ENCODE measurements at places on chromosomes 11 and 22.

GRCh38 chr11:114479331-114479730 is 40.1 kb downstream of the REXO2 start:
- no peak for DNase-seq

DNA sequence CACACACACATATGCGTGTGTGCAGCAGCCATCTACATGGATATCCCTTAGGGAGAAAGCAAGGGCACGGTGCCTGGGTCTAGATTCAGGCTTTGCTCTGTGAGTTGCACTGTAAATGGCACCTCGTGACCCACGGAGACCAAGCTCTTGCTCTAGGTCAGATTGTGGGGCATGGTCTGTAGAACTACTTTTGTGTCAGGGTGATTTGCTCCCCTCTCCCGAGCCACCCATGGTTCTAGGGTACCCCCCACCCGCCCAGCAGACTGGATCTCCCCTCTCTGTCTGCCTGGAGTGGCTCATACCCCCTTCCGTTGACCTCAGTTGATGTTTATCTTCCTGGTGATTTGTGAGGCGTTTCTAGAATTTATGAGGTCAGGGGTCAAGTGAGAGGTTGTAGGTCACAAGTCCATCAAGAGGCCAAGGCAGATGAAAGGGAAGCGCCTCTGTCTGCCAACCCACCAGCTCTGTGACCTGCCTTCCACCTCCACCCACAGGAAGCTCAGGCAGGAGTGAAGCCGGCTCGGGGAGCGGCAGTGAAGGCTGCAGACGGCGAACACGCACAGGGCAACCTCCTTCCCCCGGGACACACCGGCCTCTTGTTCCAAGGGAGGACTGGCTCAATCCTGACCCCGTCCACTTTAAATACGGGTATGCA is 76.2 kb upstream of the TTLL12 start:
- peak; percentile 22 for DNase-seq

GRCh38 chr11:19968860-19969259 is 191.4 kb downstream of the DBX1 start:
- no peak for DNase-seq

GRCh38 chr11:2844996-2845395 is 40.6 kb downstream of the CDKN1C start:
- no peak for DNase-seq

- DNase-seq: no peak
Measured at GRCh38 chr22:41445129-41446056, 1.2 kb downstream of the TOB2 start.

DNA sequence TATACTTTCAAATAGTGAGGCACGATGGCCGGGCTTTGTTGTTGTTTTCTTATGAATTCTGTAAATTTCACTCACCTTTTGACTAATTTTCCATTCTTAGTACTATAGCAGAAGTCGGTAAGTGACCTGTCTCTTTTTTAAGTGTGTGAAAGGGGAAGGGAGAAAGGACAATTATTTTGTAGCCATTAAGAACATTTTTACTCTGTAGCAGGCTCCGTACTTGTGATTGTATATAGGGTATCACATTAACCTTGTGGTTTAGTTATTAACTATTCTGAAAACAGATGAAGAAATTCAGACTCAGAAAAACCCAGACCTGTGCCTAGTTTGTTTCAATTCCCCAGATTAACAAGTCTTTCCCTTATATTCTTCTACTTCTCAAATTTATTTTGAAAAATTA is 78.7 kb downstream of the CASP12 start:
- no peak for DNase-seq

- DNase-seq: no peak
Measured at GRCh38 chr22:38549101-38549894, 20.7 kb downstream of the DMC1 start.

- no peak for DNase-seq
Measured at GRCh38 chr11:36218283-36218921, 70.8 kb downstream of the COMMD9 start.

DNA sequence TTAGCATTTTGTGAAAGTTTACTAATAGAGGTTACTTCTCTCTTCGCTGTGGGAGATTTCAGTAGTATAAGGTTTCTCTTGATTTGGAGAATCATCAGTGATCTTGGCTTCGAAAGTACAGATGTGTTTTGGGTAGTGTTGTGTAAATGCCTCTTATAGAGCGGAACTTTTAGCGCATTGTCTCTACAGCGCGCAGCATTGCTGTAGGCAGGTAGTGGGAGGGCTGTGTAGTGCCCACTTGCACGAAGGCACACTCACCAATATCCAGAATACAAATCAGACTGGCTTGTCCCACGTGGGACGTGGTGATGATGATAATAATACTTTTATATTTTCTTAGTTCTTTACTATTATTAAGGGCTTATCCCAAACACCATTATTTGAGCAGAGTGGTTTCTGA is 51.4 kb downstream of the FAM83F start:
- DNase-seq: no peak

DNA sequence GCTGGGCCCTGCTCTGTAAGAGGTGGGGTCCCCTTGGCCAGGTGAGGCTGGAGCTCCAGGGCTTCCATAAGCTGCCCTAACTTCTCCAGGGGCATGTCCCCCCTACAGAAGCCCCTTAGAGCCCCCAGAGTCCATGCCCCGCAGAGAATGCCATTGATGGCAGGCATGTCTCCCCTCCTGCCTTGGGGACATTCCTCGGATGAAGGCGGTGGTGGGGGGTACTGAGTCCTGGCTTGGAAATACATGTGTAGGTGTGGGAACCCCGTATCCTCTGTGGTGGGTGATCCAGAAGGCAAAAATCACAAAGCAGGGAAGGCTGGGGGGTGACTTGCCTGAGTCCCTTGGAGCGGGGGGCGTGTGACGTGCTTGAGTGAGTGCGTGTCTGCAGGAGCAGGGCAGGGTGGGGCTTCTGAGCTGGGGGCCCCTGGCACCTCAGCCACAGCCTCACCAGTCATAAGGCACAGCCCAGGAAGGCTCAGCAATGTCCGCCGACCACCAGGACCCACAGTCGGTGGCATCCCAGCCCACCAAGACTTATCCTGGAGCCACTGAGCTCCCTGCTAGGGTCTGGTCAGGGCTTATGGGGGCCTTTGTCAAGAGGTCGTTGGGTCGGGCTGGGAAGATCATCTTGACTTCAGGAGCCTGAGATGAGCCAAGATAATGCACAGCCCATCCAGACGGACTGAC is 69.8 kb upstream of the KCNQ1OT1 start:
- no peak for DNase-seq

DNA sequence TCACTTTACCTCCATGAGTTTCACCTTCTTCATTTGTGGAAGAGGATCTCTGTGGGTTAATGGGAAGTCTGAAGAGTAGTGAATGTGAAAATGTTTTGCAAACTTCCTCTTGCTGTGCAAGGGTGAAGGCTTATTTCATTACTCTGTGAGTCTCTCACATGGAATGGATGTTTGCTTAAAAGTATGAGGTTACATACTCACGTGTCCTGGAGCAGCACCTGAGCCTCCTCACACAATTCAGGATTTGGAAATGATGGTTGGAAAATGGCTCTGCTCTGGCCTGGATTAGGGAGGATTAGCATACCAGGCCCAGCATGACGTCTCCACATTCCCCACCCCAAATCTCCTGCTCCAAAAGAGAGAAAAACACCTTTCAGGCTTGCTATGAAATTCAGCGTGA is 4.8 kb downstream of the GRAMD1B start:
- DNase-seq: no peak

GRCh38 chr22:49995361-49996118 is 17.0 kb downstream of the IL17REL start:
- DNase-seq: no peak

GRCh38 chr22:20584029-20584871 is 76.8 kb downstream of the MED15 start:
- DNase-seq: no peak

DNA sequence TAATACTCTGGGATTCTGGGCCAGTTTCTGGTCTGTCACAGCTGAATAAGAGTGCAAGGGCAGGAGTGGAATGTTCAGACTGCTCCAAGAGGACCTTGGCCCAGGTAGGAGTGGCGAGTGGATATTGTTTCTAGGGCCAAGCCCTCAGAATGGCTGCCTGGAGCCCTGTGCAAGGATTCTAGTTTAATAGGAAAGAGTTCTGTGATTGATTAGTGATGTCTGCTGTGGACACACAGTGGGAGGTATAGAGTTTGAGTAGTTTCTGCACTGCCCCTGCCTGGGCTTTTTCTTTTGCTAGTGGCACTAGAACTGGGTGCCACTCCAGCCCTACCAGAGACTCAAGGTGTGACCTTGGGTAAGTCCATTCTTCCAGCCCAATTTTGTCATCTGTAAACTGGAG is 9.7 kb upstream of the MPPED1 start:
- no peak for DNase-seq

- DNase-seq: no peak
Measured at GRCh38 chr11:93514712-93515111, 28.5 kb downstream of the SMCO4 start.

DNA sequence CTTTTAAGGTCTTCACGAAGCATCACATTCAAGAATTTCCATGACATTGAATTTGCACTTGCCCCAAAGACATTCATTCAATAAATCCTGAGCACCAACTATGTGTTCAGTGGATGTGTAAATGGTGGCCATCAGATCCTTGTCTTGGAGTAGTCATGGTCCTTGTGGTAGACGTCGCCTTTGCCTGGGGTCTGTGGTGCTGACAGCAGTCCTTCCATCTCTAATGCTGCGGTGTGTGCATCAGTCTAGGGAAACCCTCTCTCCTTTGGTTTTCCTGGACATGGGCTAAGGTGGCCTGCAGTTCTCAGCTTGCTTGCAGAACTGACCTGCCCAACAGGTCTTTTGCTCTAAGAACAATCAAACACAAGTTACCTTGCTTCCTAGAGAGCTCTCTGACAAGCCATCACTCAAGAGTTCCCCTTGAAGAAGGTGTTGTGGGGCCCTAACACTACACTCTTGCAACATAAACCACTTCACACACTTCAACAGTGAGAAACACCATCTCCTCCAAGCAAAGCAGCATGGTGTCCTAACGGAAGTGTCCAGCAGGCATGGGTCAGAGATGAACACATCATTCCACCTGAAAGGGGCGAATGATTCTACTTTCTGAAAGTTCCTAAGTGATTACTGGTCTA is 72.1 kb downstream of the BUD13 start:
- no peak for DNase-seq

DNA sequence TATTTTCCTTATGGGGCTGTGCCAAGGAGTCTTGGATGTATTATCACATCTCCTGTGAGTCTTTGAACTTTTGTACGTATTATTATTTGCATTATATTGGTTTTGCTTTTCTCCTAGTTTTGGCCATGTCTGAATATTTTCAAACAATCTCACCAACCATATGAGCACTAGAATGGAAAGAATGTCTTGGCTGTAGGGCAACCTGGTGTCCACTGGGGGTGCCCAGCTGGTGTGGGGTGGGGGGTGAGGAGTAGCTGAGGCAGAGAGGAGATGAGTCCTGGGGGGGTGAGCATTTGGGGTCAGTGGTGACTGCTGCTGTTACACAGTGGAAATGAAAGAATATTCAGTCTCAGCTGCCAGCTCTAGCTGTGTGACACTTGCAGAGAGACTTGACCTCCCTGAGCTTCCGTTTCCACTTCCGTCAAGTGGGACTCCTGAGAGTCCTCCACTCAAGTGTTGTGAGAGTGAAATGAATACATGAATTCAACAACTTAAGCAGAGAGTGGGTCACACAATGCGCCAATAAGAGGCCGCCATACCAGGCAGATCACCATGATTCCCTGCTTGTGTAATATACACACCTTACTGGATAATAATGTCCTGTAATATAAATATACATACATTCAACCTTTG is 12.7 kb upstream of the PVALB start:
- no peak for DNase-seq

GRCh38 chr22:40281717-40282116 is 64.6 kb upstream of the ADSL start:
- DNase-seq: no peak

DNA sequence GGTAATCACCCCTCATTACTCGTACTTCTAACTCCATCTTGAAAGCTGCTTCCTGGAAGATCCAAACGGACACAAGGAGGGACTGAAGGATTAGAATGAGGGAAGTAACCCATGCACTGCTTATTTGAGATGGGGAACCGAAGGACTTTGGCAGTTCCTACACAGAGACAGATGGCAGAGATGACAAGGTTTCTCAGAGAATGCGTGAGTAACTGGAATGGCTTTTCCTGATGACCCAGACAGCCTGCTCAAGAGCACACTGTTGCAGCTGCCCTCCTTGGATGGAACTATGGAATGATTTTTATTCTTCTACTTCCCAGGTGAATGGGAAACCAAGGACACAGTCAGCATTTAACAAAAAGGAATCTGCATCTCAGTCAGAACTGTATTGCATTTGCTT is 7.3 kb downstream of the KCNJ11 start:
- DNase-seq: no peak

DNA sequence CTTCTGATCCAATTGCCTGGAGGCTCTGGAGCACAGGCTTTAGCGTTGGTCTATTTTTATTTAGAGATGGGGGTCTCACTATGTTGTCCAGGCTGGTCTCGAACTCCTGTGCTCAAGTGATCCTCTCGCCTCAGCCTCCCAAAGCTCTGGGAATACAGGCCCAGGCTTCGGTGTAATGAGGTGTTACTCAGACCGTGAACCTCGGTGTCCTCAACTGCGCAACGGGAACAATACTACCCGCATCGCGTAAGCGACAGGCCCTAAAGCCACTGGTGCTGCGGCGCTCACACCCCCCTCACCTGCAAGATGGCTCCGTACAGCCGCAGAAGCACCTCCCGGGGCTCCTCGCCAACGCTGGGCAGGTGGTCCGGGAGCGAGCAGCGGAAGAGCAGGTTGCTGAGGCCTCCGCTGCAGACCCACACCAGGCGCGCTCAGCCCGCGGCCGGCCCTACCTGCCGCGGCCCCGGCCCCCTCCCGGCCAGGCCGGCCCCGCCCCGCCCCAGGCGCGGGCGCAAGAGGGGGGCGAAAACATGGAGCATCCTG is 628 bp downstream of the CHKB start:
- DNase-seq: no peak

Data from stimulated activated CD8-positive, alpha-beta memory T cell treated with anti-CD3 and anti-CD28 coated beads, Interleukin-12 subunit alpha, Interleukin-12 subunit beta, amount 100 ng/mL, for 1 hour (primary cell).